Placental pericyte (primary cell): ENCODE measurements at places on chromosomes 5 and 9. TPM values are rescaled to one million over a fixed set of nuclear protein-coding genes. Genes with fewer than 3 reads are reported as not detected.

Gene DAB2IP
- 26.3 and 27.1 TPM in 2 replicates for total RNA-seq

Gene IL5
- total RNA-seq = not detected in 2 replicates

Gene HTR4
- total RNA-seq = not detected in 2 replicates

Gene SPARC
- total RNA-seq = 1,482 and 1,594 TPM in 2 replicates

Gene GFI1B
- total RNA-seq = not detected in 2 replicates

Gene AJM1
- 1.4 and 2.0 TPM in 2 replicates for total RNA-seq

Gene SPINK13
- not detected in 2 replicates for total RNA-seq

Gene PCDHB14
- total RNA-seq = 0.29 and 0.44 TPM in 2 replicates

Gene PIP5KL1
- 1.8 and 2.7 TPM in 2 replicates for total RNA-seq

Gene IFNA2
- not detected in 2 replicates for total RNA-seq

Gene PRDM9
- not detected in 2 replicates for total RNA-seq

Gene KIF24
- 0.66 and 9.9 TPM in 2 replicates for total RNA-seq

Gene PROB1
- 2.6 and 4.0 TPM in 2 replicates for total RNA-seq

Gene TRIM23
- 20.4 and 24.5 TPM in 2 replicates for total RNA-seq

Gene C9orf43
- 0.43 and 0.66 TPM in 2 replicates for total RNA-seq

Gene PCA3
- total RNA-seq = not detected in 2 replicates

Gene MARCOL
- not detected in 2 replicates for total RNA-seq

Gene COL23A1
- total RNA-seq = not detected in 2 replicates

Gene SEC61B
- total RNA-seq = 96.9 and 110 TPM in 2 replicates

Gene PLAC8L1
- not detected in 2 replicates for total RNA-seq

Gene NR2F1
- 87.2 and 93.7 TPM in 2 replicates for total RNA-seq

Gene ADAMTS16
- 0.22 and 0.57 TPM in 2 replicates for total RNA-seq

Gene TLX3
- not detected in 2 replicates for total RNA-seq

Gene GABRB2
- under 0.01 and 0.43 TPM in 2 replicates for total RNA-seq

Gene ARHGEF39
- 0.44 and 6.3 TPM in 2 replicates for total RNA-seq

Gene MCIDAS
- not detected in 2 replicates for total RNA-seq

Gene AQP7
- 0.44 TPM in 1 of 2 replicates, not detected in the other for total RNA-seq

Gene TAS2R1
- 0.29 TPM in 1 of 2 replicates, not detected in the other for total RNA-seq

Gene CAMK4
- 4.2 and 11.9 TPM in 2 replicates for total RNA-seq

Gene FPGS
- total RNA-seq = 98.4 and 114 TPM in 2 replicates

Gene IL33
- total RNA-seq = 67.2 and 175 TPM in 2 replicates

Gene DYNC2I2
- total RNA-seq = 39.4 and 95.5 TPM in 2 replicates

Gene QRFP
- not detected in 2 replicates for total RNA-seq

Gene STKLD1
- total RNA-seq = under 0.01 and 0.14 TPM in 2 replicates
